ENCODE measurements at places on chromosomes 16 and 17.
A peak's percentile ranks its signal among the peaks of the same experiment; 100 is the strongest.

DNA sequence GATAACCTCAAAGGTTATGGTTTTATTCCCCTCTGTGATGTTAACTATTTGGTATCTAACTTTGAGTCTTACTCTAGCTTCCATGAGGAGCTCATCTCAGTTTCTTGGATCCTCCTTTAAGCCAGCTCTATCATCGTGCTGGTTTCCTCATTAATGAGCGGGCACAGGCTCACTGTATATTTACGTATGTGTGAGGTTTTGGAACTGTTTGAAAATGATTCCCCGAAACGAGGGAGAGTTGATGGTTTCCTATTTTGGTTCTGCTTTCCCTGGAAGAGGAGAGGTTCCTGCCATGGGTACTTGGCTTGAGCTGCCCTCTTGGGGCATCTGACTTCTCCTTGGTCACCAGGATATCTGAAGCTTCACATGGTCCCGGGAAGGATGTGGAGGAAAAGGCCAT lies 32.7 kb upstream of the PIK3R6 start:
- H3K4me3 ChIP-seq, result no peak overlapping the region
- no peaks in the 10 kb centered on the region for H3K36me3 ChIP-seq
- H3K4me1 ChIP-seq, result no peaks in the 10 kb centered on the region
- DNase-seq, result no peak
- peaks cover 6% of the 10 kb centered on the region for H3K27me3 ChIP-seq

GRCh38 chr16:30399435-30400186 lies 4.4 kb downstream of the ZNF48 start:
- peaks cover 18% of the 10 kb centered on the region for H3K36me3 ChIP-seq
- H3K4me3 ChIP-seq, result peak overlapping the region; percentile 76
- DNase-seq, result no peak
- peak overlapping the region; percentile 99 for H3K27ac ChIP-seq

DNA sequence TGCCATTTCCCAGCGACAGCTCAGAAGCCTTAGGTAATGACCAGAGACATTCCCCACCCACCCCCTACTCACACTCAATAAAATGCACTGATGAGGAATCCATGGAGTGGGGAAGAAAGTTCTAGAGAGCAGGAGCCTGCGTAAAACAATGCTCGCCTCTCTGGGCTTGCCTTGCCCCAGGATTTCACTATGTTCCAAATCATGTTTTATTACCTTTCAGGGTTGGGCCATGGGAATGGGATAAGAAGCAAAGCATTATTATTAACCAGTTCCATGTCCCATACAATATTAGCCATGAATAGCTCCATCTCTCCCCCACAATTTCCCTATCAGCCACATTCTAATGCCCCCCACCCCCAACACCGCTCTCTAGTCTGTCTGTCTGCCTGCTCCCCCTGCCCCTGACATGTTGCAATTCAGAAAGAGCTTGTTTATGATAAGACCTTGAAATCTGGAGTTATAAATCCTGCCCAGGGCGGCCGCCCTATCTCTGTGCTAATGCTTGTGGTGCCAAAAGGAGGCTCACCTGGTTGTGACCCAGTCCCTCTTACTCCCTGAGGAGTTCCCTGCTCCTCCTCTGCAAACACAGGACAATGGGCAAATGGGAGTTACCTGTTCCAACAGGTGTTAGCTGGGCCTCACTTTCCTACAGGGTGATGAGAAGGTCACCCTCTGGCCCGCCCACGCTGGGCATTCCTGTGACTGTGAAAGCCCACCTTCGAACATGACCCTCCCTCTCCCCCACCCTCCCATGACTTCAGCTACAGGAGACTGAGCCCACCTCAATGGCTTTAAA lies 28.0 kb upstream of the DDX52 start:
- no peak overlapping the region for H3K4me3 ChIP-seq
- no peaks in the 10 kb centered on the region for H3K27me3 ChIP-seq
- no peak overlapping the region for H3K27ac ChIP-seq
- no peaks in the 10 kb centered on the region for H3K4me1 ChIP-seq

DNA sequence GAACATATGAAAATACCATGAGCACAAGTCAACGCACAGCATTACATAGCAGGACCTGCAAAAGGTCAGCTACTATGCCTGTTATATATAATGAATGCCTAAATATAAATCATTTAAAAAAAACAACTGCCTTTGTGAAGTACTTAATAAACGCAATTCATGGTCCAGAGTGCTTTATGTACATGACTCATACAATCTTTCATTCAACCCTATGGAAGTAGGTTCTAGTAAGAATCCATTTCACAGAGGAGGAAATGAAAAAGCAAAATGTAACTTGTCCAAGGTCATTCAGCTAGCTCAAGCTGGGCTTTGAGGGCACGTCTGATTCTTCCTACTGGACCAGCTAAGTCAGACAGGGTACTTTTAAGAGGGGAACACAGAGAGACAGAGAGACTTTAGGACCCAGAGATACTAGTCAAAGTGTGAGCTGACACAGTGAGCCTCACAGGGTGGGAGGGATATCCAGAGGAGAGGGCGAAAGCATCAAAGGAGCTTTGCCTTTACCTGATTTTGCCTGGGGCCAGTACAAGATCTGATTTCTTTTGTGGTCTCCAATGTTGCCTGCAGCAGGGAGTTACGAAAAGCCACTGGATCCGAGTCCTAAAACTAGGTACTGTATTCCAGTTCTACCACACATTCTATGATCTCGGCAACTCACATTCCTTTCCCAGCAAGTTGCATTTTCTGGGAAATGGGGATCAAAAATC lies 83.4 kb upstream of the ZFHX3 start:
- no peak overlapping the region for H3K27ac ChIP-seq
- no peak for DNase-seq
- no peaks in the 10 kb centered on the region for H3K27me3 ChIP-seq
- H3K4me1 ChIP-seq, result no peaks in the 10 kb centered on the region
- no peak overlapping the region for H3K4me3 ChIP-seq

DNA sequence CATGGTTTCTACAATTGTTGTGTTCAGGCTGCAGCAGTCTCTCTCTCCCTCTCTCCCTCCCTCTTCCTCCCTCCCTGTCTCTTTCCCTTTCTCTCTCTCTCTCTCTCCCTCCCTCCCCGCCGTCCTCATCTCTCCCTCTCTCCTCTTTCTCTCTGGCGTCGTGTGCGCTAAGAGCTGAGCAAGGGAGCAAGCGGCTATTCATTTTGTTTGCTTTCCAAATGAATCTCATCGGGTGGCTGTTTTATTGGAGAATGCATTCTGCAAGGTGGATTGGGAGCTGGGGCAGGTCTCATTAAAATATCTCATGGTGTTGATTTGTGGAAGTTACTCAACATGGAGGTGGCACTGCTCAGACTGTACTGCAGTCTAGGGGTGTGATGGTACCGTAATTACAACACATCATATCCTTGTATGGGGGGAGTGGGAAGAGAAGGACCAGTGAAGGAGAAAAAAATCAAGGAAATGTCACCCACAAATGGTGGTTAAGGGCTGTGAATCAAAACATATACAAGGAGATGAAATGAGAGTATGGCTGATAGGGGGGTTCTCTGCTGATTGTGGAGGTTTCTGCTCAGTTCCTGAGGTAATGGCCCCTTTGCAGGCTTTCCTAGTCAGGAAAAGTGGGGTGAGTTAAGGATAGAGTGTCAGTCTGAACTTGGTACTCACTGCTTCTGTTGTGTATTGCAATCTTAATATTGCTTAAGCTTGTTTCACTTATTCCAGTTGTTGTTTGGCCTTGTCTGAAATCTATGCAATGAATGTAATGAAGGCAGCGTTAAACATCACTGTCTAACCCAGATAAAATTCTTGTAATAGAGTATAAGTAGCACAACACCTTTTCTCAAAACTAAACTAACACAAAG lies 2.7 kb downstream of the MSL1 start:
- H3K4me1 ChIP-seq, result peaks cover 22% of the 10 kb centered on the region
- DNase-seq, result peak; percentile 65
- no peaks in the 10 kb centered on the region for H3K27me3 ChIP-seq
- peak overlapping the region; percentile 72 for H3K27ac ChIP-seq
- peak overlapping the region; percentile 96 for H3K4me3 ChIP-seq
- peaks cover 42% of the 10 kb centered on the region for H3K36me3 ChIP-seq
